Activated T-helper 1 cell treated with Interleukin-2 at 50 U/mL for 16 hours (primary cell): ENCODE measurements at places on chromosomes 7 and 10.

GRCh38 chr10:113849946-113850345 lies 3.9 kb downstream of the DCLRE1A start:
- no peak for DNase-seq

GRCh38 chr7:42734568-42734967 lies 177.3 kb downstream of the C7orf25 start:
- no peak for DNase-seq

GRCh38 chr7:84949501-84949900 lies 237.4 kb downstream of the SEMA3D start:
- no peak for DNase-seq

- no peak for DNase-seq
Measured at GRCh38 chr7:127976056-127976737, 55.0 kb downstream of the LRRC4 start.

- no peak for DNase-seq
Measured at GRCh38 chr7:74003621-74004020, 24.4 kb upstream of the ELN start.

GRCh38 chr10:27481486-27481885 lies 22.6 kb upstream of the RAB18 start:
- DNase-seq, result no peak

GRCh38 chr7:106959753-106960152 lies 84.8 kb upstream of the PRKAR2B start:
- DNase-seq, result no peak

DNA sequence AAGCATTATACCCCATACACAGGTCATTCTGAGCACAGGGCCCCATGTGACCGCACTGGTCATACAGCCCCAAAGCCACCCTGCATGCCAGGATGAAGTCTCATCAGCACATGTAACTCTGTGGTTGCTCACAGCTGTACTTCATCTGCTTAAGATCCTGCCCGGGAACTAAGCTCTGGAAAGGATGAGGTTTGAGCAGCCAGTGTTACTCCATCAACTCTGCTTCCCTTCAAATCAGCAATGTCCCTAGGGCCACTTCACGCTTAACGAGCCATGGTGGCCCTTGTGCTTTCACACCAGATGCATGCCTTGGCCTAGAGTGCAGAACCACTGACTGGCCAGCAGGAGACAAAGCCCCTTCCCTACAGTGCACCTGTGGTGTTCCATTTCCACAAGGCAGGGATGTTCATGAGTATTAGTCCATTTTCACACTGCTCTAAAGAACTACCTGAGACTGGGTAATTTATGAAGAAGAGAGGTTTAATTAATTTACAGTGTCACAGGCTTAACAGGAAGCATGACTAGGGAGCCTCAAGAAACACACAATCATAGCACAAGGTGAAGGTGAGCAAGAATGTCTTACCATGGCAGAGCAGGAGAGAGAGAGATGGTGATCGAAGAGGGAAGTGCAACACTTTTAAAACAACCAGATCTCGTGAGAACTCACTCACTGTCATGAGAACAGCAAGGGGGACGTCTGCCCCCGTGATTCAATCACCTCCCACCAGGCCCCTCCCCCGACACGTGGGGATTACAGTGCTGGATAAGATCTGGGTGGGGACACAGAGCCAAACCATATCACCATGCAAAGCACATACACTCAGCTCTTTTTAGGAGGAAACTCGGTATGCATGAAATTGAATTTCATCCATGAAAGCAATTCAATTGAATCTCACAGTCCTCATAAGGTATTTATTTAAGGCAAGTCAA lies 149.0 kb upstream of the CDCA7L start:
- DNase-seq, result no peak

DNA sequence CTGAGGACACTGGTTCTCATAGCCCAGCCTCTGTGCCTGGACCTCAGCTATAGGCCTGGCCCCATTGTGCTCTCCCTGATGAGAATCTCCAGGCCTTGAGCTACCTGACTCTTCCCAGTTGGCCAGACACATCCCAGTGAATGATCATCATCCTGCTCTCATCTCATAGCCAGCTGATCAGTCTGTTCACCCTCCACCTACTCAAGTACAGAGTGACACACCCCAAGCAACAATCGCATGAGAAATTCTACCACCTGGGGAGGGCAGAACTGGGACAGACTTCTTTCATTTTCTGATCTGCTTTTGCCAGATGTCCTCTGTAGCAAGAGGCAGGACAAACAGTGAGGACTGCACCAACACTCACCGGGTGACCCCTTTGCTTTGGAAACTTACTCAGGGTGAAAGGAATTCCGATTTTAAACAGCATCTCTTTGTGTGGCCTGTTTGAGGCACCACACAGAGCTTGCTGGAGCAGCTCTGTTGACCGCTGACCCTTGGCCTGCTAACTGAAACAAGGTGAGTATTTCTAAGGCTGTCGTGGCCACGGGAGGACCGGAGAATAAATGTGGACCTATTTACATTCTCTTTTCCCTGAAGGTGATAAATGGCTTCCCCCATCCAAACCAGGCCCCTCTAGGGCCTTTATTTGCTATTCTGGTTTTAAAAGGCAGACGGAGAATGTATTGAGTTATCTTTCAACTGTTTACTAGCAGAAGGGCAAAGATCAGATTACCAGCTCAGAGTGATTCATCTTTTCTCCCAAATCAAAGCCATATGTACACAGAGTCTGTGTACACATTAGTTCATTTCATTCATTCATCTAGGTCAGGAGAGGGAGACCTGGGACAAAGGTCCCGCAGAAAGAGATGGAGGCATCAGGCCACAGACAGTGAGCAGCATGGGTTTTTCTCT lies 181.4 kb upstream of the TNS3 start:
- DNase-seq, result no peak

GRCh38 chr7:30102281-30102680 lies 32.5 kb upstream of the MTURN start:
- DNase-seq, result no peak

- no peak for DNase-seq
Measured at GRCh38 chr10:22459496-22459895, 114.2 kb downstream of the SPAG6 start.

- DNase-seq, result no peak
Measured at GRCh38 chr7:125382401-125382800, 452.8 kb upstream of the POT1 start.

DNA sequence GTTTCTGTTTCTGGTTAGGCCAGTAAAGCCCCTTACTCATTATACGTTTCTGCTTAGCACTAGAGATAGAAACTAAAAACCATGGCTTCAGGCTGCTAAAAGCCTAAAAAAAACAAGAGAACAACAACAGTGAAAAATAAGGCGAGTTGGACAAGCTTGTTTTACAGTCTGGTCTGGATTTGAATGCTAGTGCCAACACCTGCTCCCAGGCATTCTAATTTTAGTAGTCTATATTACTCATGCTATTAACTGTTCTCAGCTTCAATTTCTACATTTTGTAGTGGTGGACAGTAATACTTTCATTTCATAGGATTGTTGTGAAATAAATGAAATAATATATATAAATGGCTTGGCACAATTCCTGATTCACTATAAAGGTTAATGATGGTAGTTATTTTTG lies 108.5 kb downstream of the HBP1 start:
- DNase-seq, result no peak

GRCh38 chr7:27958933-27959548 lies 219.1 kb downstream of the TAX1BP1 start:
- no peak for DNase-seq

DNA sequence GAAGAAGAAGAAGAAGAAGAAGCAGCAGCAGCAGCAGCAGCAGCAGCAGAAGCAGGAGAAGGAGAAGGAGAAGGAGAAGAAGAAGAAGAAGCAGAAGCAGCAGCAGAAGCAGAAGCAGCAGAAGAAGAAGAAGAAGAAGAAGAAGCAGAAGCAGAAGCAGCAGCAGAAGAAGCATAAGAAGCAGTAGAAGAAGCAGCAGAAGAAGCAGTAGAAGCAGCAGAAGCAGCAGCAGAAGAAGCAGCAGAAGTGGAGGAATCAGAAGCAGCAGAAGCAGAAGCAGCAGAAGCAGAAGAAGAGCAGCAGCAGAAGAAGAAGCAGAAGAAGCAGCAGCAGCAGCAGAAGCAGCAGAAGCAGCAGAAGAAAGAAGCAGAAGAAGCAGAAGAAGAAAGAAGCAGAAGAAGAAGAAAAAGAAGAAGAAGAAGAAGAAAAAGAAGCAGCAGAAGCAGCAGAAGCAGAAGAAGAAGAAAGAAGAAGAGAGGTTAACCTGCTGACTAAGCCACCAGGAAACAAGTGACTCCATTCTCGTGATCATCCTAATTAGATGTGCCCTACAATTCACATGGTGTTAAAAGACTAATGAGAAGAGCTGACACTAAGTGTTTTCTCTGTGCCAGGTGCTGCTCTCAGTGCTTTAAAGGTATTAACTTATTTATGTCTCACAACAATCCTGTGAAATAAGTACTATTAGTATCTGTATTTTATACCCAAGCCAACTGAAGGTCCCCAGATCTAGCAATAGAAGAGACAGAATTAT lies 11.6 kb downstream of the CDNF start:
- DNase-seq, result no peak

GRCh38 chr10:92813979-92814378 lies 34.3 kb upstream of the EXOC6 start:
- no peak for DNase-seq
